Stimulated activated CD4-positive, alpha-beta T cell treated with anti-CD3 and anti-CD28 coated beads, Interleukin-2, amount 100 ng/mL, for 4 hours (primary cell): ENCODE measurements at places on chromosomes 7 and 10.
A peak's percentile ranks its signal among the peaks of the same experiment; 100 is the strongest.

- DNase-seq: no peak
Observed at GRCh38 chr7:115548756-115549155, 481.8 kb downstream of the TFEC start.

- no peak for DNase-seq
Observed at GRCh38 chr7:44574287-44574872, 672 bp upstream of the DDX56 start.

- no peak for DNase-seq
Observed at GRCh38 chr7:90968871-90969270, 295.4 kb upstream of the FZD1 start.

DNA sequence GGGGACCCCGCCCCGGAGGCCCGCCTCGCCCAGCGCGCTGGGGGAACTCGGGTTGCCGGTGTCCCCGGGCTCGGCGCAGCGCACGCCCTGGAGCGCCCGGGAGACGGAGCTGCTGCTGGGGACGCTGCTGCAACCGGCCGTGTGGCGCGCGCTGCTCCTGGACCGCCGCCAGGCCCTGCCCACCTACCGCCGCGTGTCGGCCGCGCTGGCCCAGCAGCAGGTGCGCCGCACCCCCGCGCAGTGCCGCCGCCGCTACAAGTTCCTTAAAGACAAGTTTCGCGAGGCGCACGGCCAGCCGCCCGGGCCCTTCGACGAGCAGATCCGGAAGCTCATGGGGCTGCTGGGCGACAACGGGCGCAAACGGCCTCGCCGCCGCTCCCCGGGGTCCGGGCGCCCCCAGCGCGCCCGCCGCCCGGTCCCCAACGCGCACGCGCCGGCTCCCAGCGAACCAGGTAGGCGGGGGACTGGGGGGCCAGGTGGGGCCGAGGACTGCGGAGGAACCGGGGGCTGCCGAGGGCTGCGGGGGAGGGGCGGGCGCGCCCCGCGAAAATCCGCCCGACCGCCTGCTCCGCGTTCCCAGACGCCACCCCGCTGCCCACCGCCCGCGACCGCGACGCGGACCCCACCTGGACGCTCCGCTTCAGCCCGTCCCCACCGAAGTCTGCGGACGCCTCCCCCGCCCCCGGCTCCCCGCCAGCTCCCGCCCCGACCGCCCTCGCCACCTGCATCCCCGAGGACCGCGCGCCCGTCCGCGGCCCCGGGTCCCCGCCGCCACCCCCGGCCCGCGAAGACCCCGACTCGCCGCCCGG is 574 bp downstream of the UTF1 start:
- DNase-seq: no peak

- DNase-seq: no peak
Observed at GRCh38 chr7:79287981-79288380, 165.5 kb downstream of the MAGI2 start.

DNA sequence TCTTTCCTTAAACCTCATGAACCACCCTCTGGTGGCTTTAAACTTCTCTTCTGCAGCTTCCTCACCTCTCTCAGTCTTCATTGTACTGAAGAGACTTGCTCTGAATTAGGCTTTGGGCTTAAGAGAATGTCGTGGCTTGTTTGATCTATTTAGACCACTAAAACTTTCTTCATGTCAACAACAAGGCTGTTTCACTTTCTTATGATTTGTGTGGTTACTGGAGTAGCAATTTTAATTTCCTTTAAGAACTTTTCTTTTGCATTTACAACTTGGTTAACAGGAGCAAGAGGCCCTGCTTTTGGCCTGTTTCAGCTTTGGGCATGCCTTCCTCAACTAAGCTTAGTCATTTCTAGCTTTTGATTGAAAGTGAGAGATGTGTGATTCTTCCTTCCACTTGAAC is 38.1 kb upstream of the CDHR3 start:
- DNase-seq: no peak

DNA sequence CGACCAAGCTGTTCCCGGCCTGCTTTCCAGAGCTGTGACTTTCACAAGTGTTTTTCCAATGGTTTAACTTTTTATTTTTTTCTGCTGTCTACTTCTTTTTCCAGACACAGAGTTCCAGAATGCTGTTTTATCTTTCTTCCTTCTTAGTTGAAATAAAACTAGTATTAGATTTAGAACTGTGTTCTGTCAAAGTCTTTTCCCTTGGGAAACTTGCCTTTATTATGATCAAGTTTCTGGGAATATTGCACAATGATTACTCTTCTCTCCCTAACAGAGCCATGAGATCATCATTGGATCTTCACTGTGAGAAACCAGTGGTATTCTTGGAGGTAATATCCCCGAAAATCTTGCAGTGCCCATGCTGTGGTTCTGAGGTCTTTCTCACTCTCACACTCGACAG is 104.9 kb upstream of the KCND2 start:
- no peak for DNase-seq

DNA sequence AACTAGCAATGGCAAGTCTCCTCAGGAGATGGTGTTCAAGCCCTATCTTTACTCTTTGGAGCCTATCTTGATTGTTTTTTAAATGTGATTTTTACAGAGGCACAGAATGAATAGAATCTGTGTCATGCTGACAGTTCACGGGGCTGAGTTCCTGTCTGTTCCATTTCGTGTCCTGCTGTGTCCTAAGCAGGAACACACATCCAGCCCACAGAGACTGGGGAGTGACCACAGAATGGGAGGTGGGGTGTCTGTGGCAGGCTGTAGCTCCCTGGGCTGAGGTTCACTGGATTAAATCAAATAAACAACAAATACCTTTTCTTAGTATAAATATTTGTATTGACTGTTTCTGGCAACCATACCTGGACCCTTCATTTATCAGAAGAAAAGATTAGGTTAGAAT is 73.4 kb upstream of the CARD11 start:
- DNase-seq: no peak

- peak; percentile 69 for DNase-seq
Observed at GRCh38 chr10:67788028-67788886, 49.7 kb downstream of the DNAJC12 start.

- DNase-seq: no peak
Observed at GRCh38 chr7:90889210-90889609, 293.1 kb downstream of the CDK14 start.

DNA sequence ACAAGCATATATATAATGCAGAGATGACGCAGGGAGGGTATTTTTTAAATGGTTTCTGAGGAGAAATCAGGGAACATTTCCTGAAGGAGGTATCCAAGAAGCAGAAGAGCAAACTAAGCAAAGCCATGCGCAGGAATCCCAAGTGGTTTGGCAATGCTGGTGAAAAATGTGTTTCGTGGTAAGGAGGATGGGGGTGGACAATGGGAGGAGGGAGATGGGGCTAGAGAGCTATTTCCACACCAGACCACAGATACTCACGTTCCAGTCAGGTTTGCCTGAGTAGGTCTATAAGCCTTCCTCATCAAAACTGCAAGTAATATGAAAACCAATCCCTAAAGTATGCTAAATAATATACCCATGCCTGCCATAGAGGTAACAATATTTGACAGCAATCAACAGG is 223.7 kb upstream of the MKLN1 start:
- no peak for DNase-seq

GRCh38 chr10:116810120-116810500 is 39.2 kb upstream of the ENO4 start:
- no peak for DNase-seq

GRCh38 chr10:76318211-76318610 is 886.8 kb downstream of the LRMDA start:
- DNase-seq: no peak

GRCh38 chr7:32929430-32930143 is 27.7 kb upstream of the FKBP9 start:
- no peak for DNase-seq

GRCh38 chr7:131002600-131002999 is 268.6 kb upstream of the KLF14 start:
- DNase-seq: no peak

DNA sequence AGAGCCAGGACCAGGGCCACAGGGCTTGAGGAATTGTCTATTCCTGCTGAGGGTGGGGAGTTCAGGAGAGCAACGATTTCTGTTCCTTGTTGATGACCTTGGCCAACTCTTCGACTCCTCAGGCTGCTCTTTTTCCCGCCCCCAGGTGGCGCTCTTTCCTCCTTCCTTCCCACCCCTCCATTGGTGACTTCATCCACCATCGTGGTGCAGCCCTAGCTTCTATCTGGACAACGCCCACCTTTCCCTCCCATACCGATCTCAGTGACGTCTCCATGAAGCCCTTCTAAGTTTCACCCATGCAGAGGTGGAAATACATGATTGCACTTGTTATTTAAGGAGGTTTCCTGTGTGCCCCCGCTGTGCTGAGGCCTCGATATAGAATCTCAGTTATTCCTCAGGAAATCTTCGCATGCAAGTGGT is 22.1 kb upstream of the CARD11 start:
- DNase-seq: peak; percentile 30

DNA sequence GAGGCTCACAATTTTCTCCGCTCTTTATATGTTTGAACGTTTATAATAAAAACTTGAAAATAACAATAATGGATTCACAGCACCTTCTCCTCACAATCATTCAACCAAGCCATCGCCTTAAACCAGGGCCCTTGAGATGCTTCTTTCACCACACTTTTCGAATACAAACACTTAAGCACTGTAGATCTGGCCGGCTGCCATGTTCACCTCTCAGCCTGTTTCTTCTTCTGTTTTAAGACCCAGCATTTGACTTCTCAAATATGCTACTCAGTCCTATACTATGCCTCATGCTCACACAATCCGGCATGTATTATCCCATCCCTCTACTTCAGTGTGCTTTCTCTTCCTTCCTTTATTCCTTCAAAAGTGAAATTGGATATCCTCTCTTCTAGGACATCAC is 280.6 kb downstream of the TFEC start:
- DNase-seq: no peak

GRCh38 chr10:28127881-28128280 is 129.0 kb upstream of the ODAD2 start:
- DNase-seq: no peak

- DNase-seq: no peak
Observed at GRCh38 chr10:22245567-22245966, 27.8 kb upstream of the EBLN1 start.

DNA sequence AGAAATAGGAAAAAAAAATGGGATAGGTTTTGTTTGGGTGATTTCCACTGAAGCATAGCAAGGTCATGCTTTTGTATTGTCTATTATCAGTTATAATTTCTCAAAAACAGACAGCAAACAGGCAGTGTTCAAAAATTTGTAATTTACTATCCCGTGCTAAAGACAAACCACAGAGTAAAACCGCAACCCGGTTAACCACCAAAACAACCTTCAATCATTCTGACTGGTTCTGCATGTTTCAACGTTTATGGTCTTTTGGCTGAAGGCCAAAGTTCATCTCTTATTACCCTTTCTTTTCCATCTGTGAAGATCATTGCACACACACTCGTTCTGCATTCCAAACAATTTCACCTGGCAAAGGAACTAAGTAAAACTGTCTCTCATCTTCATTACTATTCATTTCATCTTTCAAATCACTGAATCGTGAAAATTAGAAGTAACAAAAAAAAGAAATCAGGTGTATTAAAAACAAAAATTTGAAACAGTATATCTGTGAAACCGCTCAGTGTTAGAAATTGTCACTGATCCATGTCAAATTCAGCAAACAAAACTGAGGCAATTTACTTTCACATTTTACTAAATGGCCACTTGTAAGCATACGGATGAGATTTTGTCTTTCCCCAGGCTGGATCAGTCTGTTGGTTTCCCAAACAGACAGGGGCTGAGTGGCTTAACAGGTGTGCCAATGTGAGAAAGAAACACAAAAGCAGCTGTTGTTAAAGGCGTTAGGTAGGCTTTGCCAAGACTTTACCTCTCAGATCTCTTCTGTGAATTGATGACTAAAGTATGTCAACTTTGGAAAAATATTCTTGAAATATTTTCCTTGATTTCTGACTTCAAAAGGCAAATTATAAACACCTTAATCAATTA is 539.6 kb downstream of the CNTNAP2 start:
- no peak for DNase-seq

- no peak for DNase-seq
Observed at GRCh38 chr10:124636271-124636995, 107.7 kb downstream of the FAM53B start.

DNA sequence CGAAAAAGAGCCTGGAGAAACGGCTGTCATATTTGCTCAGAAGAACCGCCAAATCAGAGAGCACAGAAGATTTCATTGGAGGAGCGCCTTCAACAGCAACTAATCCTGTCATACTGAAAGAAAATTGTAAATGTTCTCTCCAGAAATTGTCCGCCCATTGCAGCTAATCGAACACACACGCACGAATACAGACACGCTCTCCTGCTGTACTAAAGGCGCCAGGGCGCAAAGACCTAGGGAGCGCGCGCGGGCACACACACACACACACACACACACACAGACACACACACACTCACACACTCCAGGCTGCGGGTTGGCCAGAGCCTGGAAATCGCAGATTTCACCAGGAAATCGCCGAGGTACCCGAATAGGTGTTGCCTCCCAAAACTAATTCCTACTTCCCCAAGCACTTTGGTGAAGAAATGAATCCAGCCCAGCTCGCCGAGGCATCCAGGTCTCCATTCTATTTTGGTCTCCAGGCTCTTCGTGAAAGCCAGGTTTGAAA is at the start of gene CHRM2:
TSS of gene CHRM2 (plus strand) at position 157 of the 505 bp plus-strand sequence. CDS start 146,214 bp downstream, outside the sequence.
- no peak for DNase-seq

DNA sequence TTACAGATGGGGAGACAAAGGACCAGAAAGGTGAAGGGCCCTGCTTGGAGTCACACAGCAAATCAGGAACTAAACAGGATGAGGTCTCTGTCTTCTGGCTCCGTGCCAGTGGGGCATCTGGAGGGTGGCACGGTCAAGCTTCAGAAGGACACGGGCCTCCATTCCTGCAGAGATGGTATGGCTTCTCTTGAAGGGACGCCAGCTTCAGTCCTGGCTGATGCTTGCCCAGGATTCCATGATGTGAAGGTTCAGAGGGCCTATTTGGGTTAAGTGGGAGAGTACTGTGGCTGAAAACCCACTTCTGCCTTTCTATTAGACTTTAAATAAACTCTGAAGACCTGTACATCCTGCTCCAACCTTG is 6.1 kb downstream of the RAMP3 start:
- no peak for DNase-seq

DNA sequence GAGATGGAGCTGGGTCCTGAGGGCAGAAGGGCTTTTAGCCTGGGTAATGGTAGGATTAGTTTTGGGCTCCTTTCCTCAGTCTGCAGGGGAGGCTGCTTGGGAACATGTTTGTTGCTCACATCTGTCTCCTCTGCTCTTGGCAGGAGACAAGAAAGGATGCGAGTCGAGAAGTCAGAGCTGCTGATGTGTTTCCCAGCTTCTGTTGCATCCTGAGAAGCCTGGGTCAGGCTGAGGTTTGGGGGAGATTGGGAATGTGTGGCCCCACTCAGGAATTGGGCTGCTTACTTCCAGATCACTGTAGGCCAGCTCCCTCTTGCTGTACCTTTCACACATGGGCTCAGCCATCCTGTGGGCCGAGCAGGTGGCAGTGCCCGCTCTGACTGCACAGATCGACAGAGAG is 79.2 kb downstream of the CCNY start:
- DNase-seq: no peak
